ENCODE measurements at places on chromosomes 7 and 10. TPM values are rescaled to one million over a fixed set of nuclear protein-coding genes. Genes with fewer than 3 reads are reported as not detected.

The IDI2 gene
- total RNA-seq = not detected

The CACNA2D1 gene
- total RNA-seq = 7.0 TPM

The FOXP2 gene
- not detected for total RNA-seq

The AGR2 gene
- 110 TPM for total RNA-seq

The SPDYE8 gene
- not detected for total RNA-seq

The IQCE gene
- total RNA-seq = 11.1 TPM

The LHPP gene
- total RNA-seq = 11.6 TPM

The ADIRF gene
- not detected for total RNA-seq

The ASIC3 gene
- total RNA-seq = 6.0 TPM

The CNNM1 gene
- total RNA-seq = 21.9 TPM

The FAM237B gene
- not detected for total RNA-seq

The LEP gene
- total RNA-seq = not detected

The GJC3 gene
- not detected for total RNA-seq

The C10orf62 gene
- total RNA-seq = not detected

The INMT gene
- not detected for total RNA-seq
